ENCODE measurements at places on chromosomes 5 and 9.

GRCh38 chr5:72238712-72239445 is 81.2 kb downstream of the MRPS27 start:
- no peak for DNase-seq

- DNase-seq: no peak
These were observed 358.7 kb upstream of the KLF4 start for GRCh38 chr9:107847978-107848964.

GRCh38 chr5:72746736-72747135 is 69.7 kb upstream of the TNPO1 start:
- DNase-seq: no peak

DNA sequence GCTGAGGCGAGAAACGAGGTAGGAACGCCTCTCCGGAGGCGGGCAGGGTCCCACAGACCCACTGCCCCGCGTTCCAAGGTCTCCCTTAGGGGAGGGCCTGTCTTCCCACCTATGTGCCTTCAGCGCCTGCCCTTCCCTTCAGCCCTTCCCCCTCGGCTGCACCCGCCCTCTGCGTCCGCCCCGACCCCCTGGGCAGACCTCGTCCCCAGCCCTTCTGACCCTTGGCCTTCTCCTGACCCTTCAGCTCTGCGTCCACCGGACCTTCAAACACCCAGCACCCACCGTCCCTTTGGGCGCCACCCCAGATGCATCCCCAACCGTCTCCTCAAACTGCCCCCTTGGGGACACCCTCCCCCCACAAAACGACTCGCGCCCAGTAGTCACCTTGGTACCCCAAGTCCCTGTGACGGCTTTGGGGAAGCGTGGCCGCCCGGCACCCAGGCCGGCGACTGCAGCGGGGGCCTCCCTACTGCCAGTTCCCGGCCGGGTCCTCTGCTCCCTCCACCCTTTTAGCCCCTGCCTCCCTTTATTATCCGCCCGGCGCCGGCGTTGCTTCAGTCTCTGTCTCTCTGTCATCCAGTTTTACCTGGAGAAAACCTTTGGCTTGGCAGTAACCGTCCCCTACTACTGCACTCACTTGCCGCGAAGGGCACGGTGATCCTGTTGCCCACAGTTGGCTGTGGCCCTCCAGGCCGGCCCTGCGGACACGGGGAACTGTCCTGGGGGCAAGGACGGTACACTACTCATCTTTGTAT is 421 bp downstream of the RUSC2 start:
- DNase-seq: no peak

GRCh38 chr9:99051851-99052250 is 53.1 kb upstream of the TGFBR1 start:
- no peak for DNase-seq

- no peak for DNase-seq
These were observed 605.4 kb downstream of the DNAH5 start for GRCh38 chr5:13339093-13339492.

- peak; percentile 29 for DNase-seq
These were observed 11.1 kb upstream of the CTSL start for GRCh38 chr9:87714819-87715218.

DNA sequence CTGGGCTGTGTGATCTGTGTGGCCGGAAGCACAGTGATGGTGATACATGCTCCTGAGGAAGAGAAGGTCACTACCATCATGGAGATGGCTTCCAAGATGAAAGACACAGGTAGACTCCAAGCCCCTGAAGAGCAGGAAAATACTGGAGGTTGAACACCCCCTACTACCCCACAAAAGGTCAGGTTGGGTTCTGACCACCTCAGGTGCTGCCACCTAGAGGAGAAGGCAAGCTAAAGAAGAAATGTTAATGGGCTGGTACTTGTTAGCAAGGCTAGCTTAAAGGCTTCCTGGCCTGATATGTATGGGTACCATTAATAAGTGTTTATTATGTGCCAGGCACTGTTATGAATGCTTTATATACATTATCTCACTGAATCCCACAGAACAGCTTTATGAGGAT is 11.7 kb downstream of the NIPAL4 start:
- DNase-seq: no peak

DNA sequence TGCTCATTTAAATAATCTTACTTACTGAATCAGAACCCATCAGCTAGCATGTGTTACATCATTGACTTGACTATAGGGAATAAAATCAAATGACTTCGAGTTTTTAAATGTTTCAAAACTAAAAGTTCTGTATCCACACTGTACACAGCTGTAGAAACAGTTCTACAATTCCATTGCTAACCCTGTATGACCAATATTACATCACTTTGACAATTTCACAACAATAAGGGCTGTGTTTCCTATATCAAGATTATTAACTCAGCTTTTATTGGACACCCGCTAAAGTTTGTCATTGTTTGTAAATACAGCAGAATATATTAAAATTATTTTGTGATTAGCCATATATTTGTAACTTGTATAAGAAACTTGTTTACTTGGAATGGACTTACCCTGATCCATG is 540.8 kb downstream of the PRELID2 start:
- DNase-seq: no peak

- no peak for DNase-seq
These were observed 146.4 kb downstream of the FBXL7 start for GRCh38 chr5:15646371-15646770.
